ENCODE measurements at places on chromosomes 6 and 20.

GRCh38 chr20:14685183-14685582 lies 347.8 kb upstream of the FLRT3 start:
- no peak for DNase-seq

DNA sequence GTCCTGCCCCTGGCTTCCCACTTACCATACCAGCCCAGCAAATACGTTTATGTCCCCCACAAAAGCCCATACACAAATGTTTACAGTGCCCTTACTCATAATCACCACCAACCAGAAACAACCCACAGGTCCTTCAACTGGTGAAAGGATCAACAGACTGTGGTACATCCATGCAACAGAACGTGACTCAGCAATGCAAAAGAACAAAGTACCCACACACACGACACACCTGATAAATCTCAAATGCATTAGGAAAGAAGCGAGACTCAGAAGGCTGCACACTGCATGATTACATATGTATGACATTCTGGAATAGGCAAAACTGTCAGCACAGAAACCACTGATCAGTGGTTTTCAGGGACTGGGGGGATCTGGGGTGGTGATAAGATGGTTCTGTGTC lies 20.5 kb downstream of the NCR2 start:
- no peak for DNase-seq

DNA sequence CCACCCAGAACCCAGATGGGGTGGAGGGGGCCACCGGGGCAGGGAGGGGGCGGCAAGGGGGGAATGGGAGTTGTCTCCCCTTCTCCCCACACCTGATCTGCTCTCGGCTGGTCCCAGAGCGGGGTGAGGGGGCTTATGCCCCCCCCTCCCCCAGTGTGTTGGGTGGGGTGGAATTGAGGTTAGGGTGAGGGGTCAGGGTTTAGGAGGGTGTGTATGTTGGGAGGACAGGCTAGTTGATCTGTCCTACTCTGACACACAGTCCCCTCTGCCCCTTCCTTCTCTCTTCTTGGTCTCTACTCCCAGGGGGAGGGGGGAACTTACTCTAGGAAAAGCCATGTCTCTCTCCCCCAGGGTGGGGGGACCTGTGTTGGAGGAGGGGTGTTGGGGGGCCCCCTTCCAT lies 1.9 kb upstream of the ZBTB9 start:
- DNase-seq: no peak

DNA sequence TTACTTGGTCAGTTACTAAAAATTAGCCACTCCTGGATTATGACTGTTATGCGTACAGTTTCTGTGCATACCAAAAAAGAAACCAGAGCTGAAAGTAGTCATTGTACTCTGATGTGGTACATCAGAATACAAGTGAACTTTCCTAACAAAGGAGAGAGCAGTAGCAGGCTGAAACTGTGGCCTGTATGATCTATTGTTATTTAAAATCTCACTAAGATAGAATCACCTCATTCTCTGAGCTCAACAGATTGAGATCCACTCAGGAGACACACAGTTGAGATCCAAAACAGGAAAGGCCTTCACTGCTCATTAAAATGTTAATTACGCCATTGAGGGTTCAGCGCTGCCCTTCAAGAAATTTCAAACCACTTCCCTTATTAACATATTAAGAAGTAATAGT lies 576.4 kb downstream of the LMBRD1 start:
- DNase-seq: no peak

DNA sequence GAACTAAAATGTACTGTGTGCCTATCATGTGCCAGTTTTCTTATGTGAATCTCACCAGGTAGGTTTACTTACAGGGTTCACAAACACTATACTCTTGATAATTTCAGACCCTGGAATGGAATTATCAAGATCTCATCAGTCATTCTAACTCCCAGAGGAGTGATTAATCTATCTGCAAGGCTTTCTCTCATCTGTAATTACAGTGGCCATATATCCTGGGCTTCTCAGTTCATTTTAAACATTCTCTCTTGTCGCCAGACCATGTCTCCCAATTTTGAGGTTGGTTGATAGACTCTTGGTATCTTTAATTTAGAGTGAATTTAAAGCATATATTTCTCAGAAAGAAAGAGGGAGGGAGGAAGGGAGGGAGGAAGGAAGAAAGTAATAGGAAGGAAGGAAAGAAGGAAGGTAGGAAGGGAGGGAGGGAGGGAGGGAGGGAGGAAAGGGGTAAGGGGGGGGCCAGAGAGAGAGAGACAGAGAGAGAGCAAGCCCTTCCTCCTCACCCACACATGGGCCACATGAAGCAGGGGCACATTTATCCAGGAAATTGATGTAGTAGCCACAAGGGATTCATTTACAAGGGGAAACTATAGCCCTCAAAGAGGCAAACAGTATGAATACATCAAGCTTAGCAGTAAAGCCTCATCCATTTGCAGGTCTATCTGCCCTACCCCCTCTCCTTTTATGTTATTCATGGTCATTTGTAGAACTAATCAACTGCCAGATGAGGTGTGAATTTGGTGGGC lies 25.8 kb upstream of the NRSN1 start:
- no peak for DNase-seq

DNA sequence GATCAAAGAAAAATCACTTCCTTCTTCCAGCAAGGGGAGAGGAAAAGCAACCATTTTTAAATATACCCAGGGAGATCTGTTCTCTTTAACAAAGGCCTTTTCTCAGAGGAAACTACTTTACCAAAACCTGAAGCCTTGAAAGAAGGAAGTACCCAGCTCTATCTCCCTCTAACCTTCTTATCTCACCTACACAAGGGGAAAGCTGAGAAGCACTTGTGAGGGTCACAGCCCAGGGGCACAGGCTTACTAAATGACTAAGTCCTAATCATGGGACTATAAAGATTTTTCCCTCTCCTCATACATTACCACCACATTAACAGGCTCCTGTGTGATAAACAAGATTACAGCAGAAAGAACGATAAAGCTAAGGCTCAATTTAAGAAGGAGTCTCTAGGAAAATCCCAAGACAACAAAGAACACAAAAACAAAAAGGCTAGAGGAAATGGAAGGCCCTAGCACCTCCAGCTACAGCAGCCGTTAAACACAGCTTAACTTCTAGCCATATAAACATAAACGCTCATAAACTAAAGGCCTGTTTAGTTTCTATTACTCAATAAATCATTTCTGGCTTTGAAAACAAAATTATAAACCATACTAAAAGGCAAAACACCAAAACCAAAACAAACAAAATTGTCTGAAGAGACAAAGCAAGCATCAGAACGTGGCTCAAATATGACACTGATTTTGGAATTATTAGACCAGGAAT lies 284.9 kb upstream of the ECI2 start:
- DNase-seq: no peak
